Activated CD8-positive, alpha-beta memory T cell treated with anti-CD3 and anti-CD28 coated beads, Interleukin-2, amount 50 U/mL, for 4 hours (primary cell): ENCODE measurements at places on chromosomes 2 and 18.

- DNase-seq = no peak
Measured at GRCh38 chr2:169339657-169340056, 22.7 kb downstream of the LRP2 start.

- no peak for DNase-seq
Measured at GRCh38 chr2:204971206-204971907, 426.1 kb downstream of the PARD3B start.

- no peak for DNase-seq
Measured at GRCh38 chr2:99081891-99082290, 59.6 kb upstream of the C2orf15 start.

- DNase-seq = peak; percentile 14
Measured at GRCh38 chr2:241007880-241008710, 9.7 kb downstream of the SNED1 start.

- DNase-seq = no peak
Measured at GRCh38 chr18:5456577-5457461, 87.0 kb downstream of the EPB41L3 start.

DNA sequence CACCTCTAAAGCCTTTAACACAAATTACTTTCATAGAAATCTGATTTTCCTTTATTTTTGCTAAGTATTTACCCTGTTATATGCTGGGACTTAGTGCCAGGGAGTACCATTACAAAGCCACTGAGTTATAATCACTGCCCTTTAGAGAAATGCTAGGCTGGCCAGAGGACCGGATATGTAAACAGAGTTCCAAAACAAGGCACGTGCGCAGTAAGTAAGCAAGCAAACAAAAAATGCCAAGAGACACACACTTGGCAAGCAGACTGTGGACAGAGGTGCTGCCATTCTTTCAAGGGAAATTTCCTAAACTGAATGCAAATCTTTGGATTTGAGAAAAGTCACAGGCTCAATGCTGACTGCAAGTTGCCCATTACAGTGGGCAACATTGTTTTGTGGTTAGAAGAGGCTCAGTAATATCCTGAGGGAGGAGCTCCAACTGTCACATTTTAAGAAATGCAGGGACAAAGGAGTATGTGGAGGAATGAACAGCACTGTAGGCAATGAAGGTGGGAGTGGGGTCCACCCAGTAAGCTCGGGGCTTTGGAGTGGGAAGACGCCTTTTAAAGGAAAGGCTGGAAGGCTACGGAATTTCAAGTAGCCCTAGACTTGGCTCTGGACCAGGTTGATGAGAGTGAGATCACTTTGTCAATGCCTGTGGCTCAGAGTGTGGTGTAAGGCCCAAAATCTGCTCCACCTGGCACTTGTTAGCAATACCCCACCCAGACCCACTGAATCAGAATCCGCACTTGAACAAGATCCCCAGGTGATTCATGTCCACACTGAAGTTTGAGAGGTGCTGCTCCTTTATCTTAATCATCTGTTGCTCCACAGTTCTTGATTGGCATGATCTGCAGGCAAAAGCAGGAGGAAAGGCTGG is 2.1 kb upstream of the PARD6G start:
- no peak for DNase-seq
